ENCODE measurements at places on chromosomes 5 and 9. TPM values are rescaled to one million over a fixed set of nuclear protein-coding genes. Genes with fewer than 3 reads are reported as not detected.

Gene HAPLN1
- 9.6 TPM for polyA plus RNA-seq

Gene CAVIN4
- 2.9 TPM for polyA plus RNA-seq

Gene MSX2
- 0.22 TPM for polyA plus RNA-seq

Gene CTSV
- polyA plus RNA-seq: 38.4 TPM

Gene INSL6
- polyA plus RNA-seq: 0.19 TPM

Gene CDC20B
- 0.87 TPM for polyA plus RNA-seq

Gene OR2K2
- not detected for polyA plus RNA-seq

Gene C5
- polyA plus RNA-seq: 14.0 TPM

Gene OCLN
- polyA plus RNA-seq: 46.1 TPM

Gene CTXN3
- polyA plus RNA-seq: not detected

Gene PTPN3
- 51.3 TPM for polyA plus RNA-seq

Data from right renal cortex interstitium (tissue), 3 donors.